ENCODE measurements at places on chromosomes 2 and 18.

- DNase-seq, result peak; percentile 62
Observed at GRCh38 chr18:26383454-26384270, 157.4 kb downstream of the TAF4B start.

- no peak for DNase-seq
Observed at GRCh38 chr2:70546885-70547284, 6.7 kb downstream of the TGFA start.

GRCh38 chr18:28359176-28359575, 182.2 kb upstream of the CDH2 start:
- no peak for DNase-seq

DNA sequence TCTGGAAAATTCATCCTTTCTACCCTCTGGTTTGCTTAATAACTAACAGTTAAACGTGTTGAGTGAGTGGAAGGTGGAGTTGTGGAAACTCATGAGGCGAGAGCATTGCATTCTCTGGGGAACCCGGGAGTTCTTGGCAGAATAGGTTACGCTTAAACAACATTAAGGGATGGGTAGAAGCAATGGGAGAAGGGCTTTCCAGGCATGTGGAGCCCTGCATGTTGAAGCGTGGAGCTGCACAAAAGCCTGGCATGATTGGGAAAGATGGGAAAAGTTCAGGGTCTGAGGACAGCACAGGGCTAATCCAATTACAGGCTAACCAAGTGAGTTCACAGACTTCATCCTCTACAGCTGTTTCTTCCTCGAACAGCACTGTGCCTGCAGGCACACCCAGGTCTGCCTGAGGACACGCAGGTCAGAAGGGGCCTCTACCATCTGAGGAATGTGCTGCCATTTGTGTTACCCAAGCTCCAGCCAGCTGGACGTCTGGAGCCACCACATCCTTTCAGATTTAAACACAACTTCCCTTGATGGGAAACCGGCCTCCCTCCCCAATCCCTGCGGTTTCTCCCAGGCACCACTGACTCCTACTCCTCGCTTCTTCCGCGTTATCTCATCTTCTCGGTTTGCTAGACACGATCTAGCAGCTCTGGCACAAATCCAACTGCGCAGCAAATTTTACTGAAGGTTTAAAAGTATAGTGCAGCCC, 164.2 kb downstream of the ANTXR1 start:
- peak; percentile 97 for DNase-seq

DNA sequence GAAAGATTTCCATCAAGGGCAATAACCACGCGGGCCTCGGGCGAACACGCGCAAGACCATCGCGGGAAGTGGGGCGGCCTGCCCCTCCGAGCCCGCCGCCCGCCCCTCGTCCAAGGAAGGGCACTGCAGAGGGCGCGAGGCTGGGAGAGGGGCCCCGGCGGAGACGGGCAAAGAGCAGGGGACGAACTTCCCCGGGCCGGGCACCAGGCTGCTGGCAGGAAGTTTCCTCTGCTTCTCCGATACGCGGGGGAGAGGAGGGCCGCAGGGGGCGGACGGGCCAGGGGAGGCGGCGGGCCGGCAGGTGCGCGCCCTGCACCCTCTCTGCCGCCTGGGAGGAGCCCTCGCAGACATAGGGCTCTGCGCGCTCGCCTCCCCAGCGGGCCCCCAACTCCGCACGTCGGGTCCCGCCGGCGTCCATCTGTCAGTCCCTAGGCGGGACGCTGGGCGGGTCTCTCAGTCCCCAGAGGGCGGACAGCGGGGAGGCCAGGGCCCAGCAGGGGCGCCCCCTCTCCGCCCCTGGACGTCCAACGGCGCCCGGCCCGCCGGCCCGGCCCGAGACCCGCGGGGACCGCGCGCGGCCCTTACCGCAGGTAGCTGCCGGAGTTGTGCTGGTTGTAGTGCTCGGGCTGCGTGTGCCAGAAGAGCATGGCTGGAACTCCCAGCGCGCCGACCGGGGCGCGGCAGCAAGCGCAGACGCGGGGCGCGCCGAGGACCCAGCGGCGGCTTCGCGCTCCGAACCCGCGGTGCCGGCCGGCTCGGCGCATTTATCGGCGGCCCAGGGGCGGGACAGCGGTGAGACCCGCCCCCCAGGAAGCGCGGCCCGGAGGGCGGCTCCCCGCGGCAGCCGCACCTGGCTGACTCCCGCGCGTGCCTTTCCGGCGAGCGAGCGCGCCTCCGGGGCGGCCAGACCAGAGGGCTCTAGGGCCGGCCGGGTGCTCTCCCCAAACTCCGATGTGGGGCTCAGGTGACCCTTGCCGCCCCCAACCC, at the start of gene TFCP2L1:
TSS of gene TFCP2L1 (minus strand) at position 740 of the 987 bp plus-strand sequence. CDS start at position 647, 93 bp downstream.
- peak; percentile 22 for DNase-seq

GRCh38 chr18:9081940-9082339, 20.6 kb upstream of the NDUFV2 start:
- peak; percentile 42 for DNase-seq
